AG10803 (cell line): ENCODE measurements at places on chromosomes 6 and 20.

GRCh38 chr6:95636552-95637431, 59.5 kb downstream of the MANEA start:
- DNase-seq, result no peak

- no peak for DNase-seq
Measured at GRCh38 chr20:53755733-53756531, 162.3 kb upstream of the ZNF217 start.

DNA sequence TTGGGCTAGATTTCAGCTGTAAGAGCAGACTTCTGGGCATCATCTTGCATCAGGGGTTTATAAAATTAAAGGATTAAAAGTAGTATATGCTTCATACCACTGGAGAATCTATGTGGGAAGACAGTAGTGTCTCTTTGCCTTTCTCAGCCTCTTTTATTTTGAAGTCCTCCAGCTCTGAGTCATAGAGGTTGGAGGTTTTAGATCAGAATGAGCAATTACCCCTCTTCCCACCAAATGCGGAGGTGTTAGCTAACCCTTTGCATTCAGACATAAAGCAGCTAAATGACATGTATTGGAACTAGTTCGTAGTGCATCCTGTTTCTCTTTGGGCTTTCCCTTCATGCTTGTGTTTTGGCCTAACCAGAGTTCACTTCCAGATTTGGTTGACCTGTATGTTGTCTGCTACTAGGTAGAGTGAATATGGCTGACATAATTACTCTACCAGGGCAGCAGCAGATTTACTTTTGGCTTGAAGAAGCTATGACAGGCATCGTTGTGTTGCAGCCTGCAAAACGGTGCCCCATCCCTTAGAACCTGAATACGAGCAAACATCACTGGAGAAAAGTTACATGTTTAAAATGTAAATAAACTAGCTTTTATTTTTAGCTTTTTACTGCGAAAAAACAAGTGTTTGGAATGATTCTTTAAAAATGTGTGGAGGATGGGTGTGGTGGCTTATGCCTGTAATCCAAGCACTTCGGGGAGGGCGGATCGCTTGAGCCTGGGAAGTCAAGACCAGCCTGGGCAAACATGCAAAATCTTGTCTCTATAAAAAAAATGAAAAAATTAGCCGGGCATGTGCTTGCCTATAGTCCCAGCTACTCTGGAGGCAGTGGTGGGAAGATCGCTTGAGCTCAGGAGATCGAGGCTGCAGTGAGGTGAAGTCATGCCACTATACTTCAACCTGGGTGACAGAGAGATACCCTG, 82.2 kb downstream of the MYO6 start:
- DNase-seq, result peak; percentile 55

- no peak for DNase-seq
Measured at GRCh38 chr6:54266400-54266923, 41.8 kb upstream of the TINAG start.

DNA sequence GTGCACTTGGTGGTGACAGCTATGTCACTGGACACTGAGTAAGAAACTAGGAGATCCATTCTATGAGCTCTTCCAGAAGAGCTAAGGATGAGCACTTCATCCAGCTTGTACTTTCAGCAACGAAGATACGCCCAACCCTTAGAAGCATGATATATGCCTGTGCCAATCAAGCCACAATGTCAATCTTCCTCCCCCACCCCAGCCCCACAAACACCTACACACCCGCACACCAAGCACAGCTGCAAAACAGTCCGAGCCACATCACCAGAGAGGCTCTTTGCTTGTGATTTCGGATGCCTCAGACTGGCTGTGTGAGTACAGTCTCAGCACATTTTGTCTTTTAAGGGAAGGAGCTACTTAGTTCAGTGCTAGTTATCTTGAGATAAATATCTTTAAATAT, 260.5 kb downstream of the FOXC1 start:
- no peak for DNase-seq

DNA sequence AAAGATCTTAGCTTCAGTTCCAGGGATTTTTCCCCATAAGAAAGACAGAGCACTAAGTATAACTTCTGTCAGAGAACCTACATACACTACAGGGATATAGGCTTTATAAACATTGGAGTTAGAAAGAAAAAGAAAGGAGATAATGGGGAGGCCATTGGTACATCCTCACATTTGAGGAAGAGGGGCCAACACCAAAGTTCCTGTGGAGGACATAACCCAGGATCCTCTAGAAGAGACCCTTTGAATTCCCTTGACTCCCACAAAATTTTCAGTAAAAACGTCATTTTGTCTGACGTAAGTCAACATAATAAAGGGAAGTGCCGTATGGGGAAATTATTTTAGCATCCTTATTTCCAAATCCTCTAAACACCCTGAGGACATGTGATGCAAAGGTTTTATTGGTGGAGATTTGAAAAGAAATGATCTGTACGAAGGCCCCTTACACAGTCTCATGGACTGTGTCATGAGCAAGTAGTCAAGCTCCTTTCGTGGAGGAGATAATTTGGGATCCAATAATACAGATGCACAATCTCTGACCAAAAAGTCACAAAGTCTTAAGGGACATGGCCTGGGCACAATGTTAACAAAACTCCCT, 33.2 kb downstream of the HLA-DRA start:
- DNase-seq, result no peak

DNA sequence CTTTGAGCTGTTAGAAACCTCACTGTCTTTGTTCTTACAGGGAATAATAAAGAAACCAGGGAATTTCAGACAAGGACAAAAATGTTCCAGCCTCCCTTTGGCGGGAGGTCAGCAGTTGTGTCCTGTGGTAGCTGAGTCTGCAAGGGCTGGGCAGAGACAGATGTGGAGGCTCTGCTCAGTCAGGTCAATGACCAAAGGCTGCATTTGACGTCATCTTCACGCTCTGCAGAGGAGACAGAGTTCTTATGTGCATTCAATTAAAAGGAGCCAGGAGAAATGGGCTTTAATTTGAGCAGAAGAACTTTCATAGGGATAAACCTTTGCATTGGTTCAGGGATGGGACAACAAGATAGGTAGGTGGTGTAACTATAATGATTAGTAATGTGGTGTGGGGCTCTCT, 45.1 kb upstream of the FOXA2 start:
- DNase-seq, result no peak

DNA sequence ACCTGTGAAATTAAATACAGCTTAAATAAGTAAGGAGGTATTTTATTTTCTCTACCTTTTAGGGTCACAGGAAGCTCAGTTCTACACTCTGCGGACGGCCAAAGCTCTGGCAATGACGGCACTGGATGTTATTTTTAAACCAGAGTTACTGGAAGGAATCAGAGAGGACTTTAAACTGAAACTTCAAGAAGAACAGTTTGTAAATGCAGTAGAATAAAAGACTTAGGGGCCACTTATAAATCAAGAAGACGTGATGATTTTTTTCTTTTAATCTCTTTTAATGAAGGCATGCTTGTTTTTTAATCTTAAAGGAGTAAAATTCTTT, 16.2 kb downstream of the PM20D2 start:
- no peak for DNase-seq

DNA sequence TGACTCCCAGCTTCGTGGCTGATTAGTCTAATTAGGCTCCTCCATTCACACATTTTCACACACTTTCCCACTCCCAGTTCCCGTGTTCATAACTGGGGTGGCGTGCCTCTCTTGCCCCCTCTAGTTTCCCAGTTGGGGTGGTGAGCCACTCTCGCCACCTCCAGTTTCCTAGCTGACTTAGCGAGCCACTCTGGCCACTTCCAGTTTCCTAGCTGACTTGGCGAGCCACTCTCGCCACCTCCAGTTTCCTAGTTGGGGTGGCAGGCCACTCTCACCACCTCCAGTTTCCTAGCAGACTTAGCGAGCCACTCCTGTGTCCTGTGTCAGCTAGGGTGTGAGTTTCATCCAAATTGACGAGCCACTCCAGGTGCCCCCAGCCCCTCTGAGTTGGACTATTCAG, 7.4 kb upstream of the GMPR start:
- DNase-seq, result no peak

DNA sequence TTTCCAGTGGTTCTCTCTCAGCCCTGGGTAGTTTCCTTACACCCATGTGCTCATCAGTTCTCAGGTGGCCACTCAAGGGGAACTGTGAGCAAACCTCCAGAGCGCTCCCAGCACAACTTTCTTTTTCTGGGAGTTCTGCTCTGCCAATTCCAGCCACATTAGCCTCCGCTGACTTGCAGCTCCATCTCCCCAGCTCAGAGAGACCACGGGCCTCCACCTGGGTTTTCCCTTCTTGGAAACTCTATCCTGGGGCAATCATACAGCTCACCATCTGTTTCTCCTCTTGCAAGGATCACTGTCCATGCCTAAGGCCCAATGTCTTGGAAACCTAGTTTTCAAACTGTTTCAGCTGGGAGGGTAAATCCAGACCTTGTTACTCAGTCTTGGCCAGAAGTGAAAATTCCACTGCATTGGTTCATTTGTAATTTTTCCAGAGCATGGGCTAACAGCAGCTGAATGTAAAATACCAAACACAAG, 129.9 kb downstream of the EYA2 start:
- DNase-seq, result peak; percentile 75
